ENCODE measurements at places on chromosomes 6 and 20.

GRCh38 chr6:70124882-70125545 is 177.9 kb downstream of the COL9A1 start:
- no peaks in the 10 kb centered on the region for H3K27me3 ChIP-seq
- DNase-seq: no peak
- H3K4me3 ChIP-seq: no peak overlapping the region
- no peaks in the 10 kb centered on the region for H3K4me1 ChIP-seq
- no peaks in the 10 kb centered on the region for H3K36me3 ChIP-seq

DNA sequence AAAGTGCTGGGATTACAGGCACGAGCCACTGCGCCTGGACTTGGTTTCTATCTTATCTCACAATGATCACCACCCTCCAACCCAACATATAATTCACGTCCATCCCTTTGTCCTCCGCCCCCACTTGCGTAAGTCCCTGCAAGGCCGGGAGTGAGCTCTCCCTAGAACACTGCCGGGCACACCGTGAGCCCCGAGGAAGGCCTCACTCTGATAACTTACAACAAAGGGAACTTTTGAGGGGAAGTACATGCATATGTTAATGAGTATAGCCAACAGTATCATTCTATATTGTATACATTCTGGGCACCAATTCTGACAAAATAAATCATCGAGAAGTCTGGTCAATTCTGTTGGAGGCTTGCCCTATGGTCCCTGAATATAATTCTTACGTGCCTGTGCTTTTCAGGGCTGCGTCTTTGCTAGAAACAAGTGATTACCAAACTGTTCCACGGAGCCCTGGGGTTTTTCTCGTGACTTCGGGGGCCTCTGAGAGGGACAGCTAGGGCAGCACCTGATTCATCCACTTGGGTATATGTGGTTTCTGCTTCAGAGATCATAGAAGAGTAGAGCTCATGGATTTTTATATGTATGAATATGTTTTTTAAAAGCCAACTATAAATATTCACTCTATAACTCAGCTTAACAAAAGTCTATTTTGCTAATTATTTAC is 469.8 kb upstream of the AGPAT4 start:
- no peaks in the 10 kb centered on the region for H3K36me3 ChIP-seq
- no peaks in the 10 kb centered on the region for H3K27me3 ChIP-seq
- no peak overlapping the region for H3K4me3 ChIP-seq
- no peak overlapping the region for H3K27ac ChIP-seq
- no peak for DNase-seq

DNA sequence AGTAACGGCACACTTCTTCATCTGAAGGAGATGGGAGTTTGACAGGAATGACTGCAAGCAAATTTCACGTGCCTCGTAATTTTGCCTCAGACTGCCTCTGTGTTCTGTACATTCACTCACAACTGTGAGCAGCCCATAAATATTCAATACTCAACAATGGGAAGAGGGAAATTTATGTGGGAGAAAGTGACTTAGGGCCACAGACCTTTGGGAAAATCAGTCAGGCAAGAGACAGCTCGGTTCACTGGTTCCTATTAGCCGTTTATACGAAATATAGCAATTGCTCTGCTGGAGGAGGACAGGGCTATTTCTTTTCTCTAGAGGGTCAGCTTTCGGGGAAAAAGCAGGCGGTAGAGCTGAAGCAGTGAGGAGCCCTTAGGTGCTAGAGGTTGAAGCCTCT is 28.0 kb downstream of the OPN5 start:
- no peak overlapping the region for H3K27ac ChIP-seq
- H3K27me3 ChIP-seq: no peaks in the 10 kb centered on the region
- no peak overlapping the region for H3K4me3 ChIP-seq
- no peaks in the 10 kb centered on the region for H3K36me3 ChIP-seq
- H3K4me1 ChIP-seq: no peaks in the 10 kb centered on the region

DNA sequence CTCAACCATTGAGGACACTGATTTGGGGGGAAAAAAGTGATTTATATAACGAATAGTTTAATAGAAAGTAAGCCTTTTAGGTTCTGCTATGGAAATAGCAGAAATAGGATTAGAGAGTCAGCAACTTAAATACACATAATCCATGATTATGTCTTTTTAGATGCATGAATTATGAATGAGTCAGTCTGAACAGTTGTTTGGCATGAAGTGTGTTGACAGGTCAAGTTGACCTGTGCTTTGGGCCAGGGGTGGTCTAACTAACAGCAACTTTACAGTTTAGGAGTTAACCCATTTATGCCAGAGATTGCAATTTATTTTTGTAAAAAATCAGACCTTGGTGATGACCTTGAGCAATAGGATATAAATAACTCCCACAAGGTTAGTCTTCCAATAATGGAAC is 191.3 kb downstream of the MTFR2 start:
- H3K4me3 ChIP-seq: no peak overlapping the region
- DNase-seq: no peak
- H3K36me3 ChIP-seq: no peaks in the 10 kb centered on the region
- H3K4me1 ChIP-seq: no peaks in the 10 kb centered on the region
- no peak overlapping the region for H3K27ac ChIP-seq

Measured in effector memory CD4-positive, alpha-beta T cell (primary cell).